ENCODE measurements at places on chromosomes 6 and 20.

DNA sequence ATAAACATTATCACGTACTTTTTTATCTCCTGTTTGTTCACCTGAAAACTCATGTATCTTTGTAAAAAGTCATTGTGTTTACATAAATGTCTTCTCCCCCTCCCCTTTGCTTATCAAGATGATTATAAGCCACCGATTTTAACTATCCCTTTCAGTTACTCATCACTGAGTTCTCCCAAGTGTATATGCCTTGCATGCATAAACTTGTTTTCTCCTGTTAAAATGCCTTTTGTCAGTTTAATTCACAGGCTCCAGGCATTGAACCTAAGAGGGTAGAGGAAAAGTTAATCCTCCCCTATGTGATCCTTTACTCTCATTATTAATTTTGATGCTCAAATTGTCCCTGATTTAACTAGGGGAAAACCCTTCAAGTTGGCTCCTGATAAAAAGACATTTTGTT is 24.2 kb downstream of the ANKEF1 start:
- DNase-seq: no peak

DNA sequence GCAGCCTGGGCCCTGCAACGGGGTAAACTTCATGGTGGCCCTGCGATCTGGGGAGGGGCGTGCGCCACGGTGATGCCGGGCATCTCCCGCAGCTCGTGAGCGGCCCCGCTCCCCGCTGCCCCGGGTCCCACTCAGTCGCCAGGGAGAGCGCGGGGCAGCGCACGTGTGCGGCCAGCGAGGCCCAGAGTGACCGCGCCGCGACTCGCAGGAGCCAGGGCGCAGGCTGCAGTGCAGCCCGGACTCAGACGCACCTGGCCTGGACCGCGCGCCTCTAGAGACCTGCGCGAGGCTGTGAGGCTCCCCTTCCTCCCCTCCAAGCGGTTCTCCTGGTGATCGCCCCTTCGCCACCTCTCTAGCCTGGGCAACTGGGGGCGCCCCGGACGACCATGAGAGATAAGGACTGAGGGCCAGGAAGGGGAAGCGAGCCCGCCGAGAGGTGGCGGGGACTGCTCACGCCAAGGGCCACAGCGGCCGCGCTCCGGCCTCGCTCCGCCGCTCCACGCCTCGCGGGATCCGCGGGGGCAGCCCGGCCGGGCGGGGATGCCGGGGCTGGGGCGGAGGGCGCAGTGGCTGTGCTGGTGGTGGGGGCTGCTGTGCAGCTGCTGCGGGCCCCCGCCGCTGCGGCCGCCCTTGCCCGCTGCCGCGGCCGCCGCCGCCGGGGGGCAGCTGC is 652 bp downstream of the BMP6 start:
- no peak for DNase-seq

DNA sequence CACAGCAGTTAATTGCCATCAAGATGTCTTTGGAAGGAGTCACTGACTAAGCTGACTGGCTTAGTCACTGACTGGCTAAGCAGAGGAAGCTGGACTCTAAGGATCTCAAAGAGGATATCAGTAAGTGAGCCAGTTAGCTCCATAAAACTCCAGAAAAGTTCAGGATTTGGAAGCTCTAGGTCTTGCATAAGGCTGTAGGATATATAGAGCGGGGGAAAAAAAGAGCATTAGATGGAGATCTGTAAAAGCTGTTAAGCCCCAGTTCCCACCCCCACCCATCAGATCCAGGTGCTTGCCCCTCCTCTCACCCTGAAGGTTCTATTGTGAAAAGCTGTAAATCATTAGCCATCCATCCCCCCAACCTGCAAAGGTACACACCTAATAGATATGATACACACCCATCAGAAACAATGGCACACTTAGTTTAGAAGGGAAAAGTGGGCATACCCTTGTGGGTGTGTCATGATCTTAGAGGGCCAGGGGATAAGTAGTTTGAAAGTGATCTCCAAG is 32.2 kb downstream of the CARMIL1 start:
- no peak for DNase-seq

DNA sequence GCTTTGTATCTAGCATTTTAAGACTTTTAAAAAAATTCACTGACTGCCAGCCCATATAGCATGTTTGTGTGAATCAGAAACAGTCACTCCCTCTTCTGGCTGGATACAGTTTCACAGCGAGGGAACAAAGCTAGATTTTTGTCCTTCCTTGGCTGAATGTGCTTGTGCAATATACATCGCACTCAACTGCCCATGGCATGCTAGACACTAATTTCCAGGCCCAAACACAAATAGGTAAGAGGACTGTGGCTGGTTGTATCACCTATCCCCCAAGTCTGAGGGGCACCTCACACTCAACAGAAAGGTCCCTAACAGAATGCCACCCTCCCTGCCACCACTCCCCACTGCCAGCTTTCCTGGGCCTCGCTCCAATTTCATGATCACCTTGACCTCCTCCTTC is 16.2 kb upstream of the BLCAP start:
- no peak for DNase-seq

DNA sequence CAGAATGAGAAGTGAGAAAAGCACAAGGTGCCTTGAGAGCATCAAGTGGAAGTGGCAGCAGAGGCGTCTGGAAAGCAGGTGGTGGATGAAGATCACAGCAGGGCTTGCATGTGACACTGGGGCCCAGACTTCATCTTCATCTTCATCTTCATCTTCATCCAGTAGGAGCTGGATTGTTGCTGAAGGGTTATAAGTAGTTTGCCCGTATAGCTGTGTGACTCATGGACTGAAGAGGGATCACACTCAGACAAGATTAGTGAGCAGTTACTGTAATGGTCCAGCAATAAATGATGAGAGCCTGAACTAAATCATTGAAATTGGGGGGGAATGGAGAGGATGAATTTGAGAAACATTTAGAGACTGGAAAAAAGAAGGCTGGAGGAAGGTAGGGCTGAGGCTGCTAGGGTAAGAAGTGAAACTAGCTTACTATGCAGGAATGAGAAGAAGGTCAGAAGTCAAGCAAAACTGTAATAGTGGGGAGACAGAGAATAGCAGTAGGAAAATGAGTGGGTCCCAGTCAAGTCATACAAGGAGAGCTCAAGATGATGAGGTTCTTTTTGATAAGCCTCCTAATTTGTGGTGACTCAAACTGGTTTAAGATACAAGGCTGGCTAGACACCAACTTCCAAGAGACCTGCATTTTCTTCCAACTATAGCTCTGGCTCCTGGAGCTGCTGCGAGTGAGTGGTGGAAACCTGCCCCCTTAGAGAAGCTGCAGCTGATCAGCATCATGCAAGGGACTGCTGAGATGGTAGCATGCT is 92.3 kb upstream of the BEND6 start:
- DNase-seq: no peak

DNA sequence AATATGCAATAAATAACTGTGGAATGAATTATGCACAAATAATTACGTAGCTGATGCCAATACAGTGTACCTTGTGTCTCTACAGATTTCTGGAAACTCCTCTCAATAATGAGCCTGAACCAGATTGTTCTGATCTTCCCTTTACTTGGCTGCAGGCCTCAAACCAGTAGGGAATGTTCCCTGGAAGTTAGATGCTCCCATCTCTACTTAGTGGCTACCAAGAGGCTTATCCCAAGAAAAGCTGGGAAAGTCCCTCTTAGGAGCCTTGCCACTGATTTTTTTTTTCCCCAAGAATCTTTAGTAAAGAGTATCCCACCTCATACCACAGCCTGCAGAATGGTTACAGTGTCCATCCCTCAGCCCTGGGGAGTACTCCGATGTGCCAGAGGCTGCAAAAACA is 702.1 kb downstream of the RFPL4B start:
- DNase-seq: no peak

Data from stimulated activated CD8-positive, alpha-beta memory T cell treated with anti-CD3 and anti-CD28 coated beads, Interleukin-15, amount 100 ng/mL, for 4 hours (primary cell).